ENCODE measurements at places on chromosomes 7 and 10. TPM values are rescaled to one million over a fixed set of nuclear protein-coding genes. Genes with fewer than 3 reads are reported as not detected.

The KIF11 gene
- 37.1 TPM for total RNA-seq

The TCERG1L gene
- not detected for total RNA-seq

The FFAR4 gene
- not detected for total RNA-seq

The TMEM229A gene
- total RNA-seq, result not detected

The LIPJ gene
- total RNA-seq, result not detected

The PARG gene
- total RNA-seq, result 22.5 TPM

The RBM20 gene
- total RNA-seq, result not detected

The TMEM236 gene
- total RNA-seq, result 0.10 TPM

The LLCFC1 gene
- not detected for total RNA-seq

The TFR2 gene
- 1.6 TPM for total RNA-seq

The STAMBPL1 gene
- total RNA-seq, result 38.3 TPM

The TMEM176B gene
- total RNA-seq, result not detected

The PNLIPRP3 gene
- total RNA-seq, result not detected

The CYP26C1 gene
- total RNA-seq, result not detected

The LYZL1 gene
- not detected for total RNA-seq

The HNRNPF gene
- 164 TPM for total RNA-seq

The EGFR gene
- total RNA-seq, result 64.3 TPM

The HERPUD2 gene
- 22.0 TPM for total RNA-seq

The TUBAL3 gene
- not detected for total RNA-seq

The KEL gene
- not detected for total RNA-seq

The ACSL5 gene
- total RNA-seq, result 5.0 TPM

The PPP1R17 gene
- not detected for total RNA-seq

The MAPK8 gene
- total RNA-seq, result 93.2 TPM

The VWC2 gene
- not detected for total RNA-seq

The FZD8 gene
- total RNA-seq, result 1.2 TPM
